ENCODE measurements at places on chromosomes 16 and 17.
A peak's percentile ranks its signal among the peaks of the same experiment; 100 is the strongest.

- DNase-seq, result no peak
Observed at GRCh38 chr17:36214918-36215317, 4.1 kb downstream of the CCL4L2 start.

DNA sequence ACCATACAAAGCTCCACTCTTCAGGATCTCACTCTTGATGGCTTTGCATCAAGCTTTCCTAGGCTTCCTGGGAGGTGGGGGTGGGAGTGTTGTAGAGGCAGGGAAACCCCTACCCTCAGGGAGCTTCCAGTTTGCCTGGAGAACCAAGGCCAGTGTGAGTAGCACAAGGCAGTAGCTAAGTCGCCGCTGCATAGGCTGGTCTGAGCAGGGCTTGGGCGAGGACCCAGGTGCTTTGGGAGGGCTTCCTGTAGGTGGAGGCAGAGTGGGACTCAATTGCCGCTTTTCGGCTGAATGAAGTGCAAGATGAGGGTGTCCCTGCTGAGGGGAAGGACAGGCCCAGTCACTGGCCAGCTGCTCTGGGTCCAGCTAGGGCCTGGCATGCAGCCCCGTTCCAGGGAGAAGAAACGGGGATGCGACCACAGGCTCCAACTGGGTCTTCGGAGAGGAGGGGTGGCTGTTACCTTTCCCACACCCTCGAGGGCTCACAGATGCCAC is 3.9 kb downstream of the CD79B start:
- DNase-seq, result no peak

GRCh38 chr17:2703606-2704005 is 8.0 kb downstream of the CLUH start:
- no peak for DNase-seq

DNA sequence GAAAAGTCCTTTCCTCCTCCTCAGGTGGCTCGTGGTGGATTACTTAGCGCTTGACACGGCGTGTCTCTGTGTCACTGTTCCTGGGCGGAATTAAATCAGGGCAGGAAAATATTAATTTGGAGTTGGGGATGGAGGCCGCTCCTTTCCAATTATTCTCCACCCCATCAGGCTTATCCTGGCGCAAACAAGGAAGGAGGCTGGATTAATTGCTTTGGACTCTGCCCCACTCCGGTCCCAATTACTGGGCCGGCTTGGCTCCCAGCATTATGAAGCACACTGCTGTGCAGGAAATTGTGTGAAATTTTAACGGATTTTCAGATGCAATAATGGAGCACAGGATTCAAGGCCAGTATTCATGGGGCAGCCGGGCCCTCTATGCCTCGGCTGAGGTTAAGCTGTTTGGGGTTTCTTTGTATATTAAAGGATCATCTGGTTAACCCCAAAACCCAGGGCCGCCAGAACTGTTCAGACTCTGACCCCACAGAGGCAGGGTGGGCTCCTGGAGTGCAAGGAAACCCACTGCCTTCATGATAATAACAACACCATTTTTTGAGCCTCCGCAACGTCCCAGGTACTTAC is 87.8 kb downstream of the MRM1 start:
- no peak for DNase-seq

DNA sequence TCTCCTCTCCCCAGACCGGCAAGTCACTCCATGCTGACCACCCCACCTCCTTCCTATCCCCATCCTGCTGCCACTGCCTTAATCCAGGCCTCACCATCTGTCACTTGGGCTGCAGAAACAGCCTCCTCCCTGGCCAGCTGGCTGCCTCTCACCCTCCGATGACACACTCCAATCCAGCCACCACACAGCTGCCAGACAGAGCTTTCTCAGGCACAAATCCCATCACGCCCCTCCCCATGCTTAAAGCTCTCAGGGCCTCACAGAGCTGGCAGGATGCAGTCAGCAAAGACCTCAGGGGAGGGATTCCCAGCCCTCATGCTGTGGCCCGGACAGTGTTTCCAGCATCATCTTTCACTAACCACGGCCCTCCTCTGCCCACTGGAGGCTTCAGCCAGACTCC is 13.7 kb downstream of the CAMKK1 start:
- DNase-seq, result peak; percentile 78

DNA sequence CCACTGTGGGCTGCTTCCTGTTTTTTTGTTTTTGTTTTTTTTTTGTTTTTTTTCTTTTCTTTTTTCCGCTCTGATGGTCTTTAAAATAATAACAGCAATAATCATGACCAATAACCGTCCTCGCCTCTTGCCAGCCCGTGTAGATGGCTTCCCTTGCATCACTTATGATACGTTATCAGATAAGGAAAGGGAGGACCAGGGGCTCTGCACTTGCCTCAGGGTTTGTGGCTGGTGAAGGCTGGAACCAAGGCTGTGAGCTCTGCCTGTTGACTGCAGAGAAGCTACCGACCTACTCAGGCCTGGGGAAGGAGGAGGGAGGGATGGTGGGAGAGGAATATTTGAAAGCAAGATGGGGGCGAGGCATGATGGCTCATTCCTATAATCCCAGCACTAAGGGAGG is 114.0 kb upstream of the SDK2 start:
- no peak for DNase-seq

DNA sequence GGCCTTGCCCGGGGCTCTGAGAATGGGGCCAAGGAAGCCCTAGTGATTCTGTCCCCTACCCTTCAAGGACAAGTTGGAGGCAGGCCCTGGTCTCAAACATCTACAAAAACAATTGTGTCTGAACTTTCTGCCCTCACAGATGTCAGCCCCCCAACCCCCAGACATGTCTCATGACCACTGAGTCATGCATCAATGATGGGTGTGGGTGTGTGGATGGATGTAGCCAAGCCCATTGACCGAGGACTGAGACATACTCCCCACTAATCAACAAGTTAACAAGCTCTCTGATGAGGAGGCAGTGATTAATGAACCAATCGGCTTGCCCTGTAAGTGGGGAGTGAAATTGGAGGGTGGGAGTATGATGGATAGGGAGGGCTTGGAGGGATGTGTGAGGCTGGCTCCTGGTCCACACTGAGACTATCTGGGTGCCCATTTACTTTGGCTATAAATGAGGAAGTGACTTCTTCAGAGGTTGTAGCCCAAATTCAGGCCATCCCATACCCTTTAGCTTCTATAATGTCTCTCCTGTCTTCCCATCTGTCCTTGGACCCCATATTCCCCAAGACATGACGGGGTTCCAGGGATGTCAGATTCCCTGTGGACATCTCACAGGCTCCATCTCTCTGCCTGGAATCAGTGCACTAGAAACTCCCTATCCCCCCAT is 97.1 kb upstream of the TMEM97 start:
- DNase-seq, result no peak

DNA sequence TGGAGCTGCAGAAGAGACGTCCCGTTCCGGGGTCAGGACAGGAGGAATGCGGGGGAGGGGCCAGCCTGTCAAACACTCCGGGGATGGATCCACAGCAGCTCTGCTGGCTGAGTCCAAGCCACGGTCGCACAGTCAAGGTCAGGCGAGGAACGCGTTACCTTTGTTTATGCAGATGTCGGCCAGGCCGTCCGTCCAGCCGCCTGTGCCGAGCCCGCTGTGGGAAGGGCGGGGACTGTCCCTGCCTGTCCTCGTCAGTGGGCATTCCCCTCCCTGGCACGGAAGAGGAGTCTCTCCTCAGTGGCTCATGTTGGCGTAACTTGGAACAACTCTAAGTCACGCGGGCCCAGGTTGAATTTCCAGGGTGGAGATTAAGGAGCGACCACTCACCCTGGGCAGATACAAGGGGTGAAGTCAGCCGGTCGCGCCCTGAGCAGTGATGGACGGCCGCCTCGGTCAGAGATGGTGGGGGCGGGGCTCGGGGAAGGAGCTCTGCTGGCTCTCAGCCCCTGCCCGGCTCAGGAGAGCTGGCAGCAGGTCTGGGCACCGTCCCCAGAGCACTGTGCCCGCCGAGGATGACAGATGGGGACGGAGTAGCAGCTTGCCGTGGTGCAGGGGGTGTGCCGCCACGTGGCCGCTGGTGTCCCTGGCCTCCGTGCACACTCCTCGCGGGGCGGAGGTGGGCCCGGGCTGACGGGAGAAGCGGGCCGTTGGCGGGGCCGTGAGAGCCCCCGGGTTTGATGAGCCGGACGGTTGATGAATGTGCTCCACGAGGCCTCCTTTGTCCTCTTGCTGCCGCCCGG is 7.3 kb downstream of the CACNA1H start:
- peak; percentile 64 for DNase-seq

- no peak for DNase-seq
Observed at GRCh38 chr17:59432657-59433056, 101.2 kb downstream of the YPEL2 start.

DNA sequence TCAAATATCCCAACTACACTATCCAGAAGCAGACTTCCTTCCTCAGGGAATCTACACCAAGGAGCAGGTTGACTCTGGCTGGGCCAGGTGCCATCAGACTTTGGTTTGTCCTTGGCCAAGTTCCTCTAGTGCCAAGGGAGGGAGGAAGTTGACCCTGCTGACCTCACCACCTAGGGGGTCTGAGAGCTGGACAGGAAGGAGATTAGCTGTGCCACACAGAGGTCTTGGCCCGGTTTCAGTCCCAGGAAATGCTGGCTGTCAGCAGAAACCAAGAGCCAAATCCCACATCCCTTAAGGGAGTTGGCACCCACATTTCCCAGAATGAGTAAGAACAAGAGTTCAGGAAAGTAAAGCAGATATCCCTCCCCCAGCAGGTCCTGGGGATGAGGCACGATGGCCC is 178.2 kb downstream of the SALL1 start:
- no peak for DNase-seq

- DNase-seq, result no peak
Observed at GRCh38 chr16:74577882-74578366, 29.0 kb downstream of the GLG1 start.

GRCh38 chr16:88856122-88856827 is 472 bp downstream of the GALNS start:
- no peak for DNase-seq

DNA sequence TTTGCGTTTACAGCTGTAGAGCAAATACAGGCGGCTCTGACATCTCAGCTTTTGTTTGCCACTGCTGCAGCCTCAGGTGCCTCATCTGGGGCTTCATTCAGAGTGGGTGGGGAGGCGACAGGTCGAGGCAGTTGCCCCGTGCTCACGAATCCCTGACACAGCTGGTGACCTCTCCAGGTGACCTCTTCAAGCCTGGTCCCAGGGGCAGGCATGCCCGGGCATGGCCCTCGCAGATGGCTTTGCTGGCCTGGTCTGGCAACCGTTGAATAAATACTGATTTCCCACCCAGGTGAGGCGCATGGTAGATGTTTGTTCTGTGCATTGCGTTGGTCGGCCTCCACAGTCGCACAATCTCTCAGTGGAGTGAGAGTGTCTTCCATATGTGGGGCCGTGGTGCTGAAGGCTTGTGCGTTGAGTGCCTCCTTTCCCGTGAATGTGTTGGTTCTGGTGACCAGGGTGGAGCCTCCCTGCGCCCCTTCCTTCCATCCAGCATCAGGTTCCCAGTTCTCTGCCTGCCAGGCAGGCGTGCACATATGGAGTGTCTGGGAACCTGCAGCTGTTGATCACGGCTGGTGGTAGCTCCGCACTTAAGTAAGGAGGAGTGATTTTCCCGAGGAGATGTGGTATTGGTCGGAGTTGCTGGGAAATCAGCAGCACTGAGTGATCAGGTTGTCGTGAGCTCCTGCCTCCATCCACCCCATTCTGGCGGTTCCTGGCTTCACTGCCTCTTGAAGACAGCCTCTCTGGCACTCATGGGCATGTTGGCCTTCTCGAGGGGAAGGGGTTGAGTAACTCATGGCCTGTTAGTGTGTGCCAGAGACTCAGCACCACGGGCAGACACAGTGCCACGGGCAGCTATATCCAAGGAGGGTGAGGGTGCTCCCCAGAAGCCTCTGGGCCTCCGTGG is 149.7 kb downstream of the RPTOR start:
- no peak for DNase-seq

DNA sequence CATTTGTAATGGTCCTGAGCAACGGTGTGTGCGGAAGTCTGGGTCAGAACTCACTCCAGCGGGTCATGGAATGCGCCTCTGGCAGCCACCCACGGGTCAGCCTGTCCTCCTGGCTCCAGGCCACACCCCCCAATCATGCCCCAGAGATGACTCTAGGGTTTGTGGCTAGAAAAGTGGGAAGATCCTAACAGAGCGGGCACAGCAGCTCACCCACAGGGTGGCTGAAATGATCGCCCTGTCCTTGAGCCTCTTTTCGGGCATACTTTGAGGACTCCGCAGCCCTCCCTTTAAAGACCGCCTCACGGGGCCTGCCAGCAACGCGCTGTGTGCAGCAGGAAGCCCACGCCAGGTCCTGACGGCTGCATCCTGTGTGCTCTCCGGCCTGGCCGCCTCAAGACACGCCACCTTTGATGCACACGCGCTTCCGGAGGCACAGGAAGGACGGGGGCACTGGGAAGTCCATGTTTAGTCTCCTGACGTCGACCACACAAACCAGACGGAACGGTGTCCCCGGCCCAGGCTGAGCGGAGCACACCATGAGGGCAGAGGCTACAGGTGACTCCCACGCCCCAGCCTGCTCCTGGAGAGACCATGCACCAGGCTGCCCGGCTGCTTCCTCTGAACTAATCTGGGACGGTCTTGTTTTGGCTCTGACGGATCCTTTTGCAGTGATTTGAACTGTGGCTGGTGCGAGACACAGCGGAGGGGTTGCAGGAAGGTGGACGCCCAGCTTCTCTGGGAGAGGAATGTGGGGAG is 92.9 kb downstream of the TBC1D16 start:
- no peak for DNase-seq

GRCh38 chr16:87938412-87938949 is 2.2 kb upstream of the CA5A start:
- no peak for DNase-seq

GRCh38 chr17:37187262-37187661 is 188.5 kb upstream of the C17orf78 start:
- no peak for DNase-seq

GRCh38 chr17:64231567-64232141 is 31.4 kb downstream of the TEX2 start:
- DNase-seq, result no peak

DNA sequence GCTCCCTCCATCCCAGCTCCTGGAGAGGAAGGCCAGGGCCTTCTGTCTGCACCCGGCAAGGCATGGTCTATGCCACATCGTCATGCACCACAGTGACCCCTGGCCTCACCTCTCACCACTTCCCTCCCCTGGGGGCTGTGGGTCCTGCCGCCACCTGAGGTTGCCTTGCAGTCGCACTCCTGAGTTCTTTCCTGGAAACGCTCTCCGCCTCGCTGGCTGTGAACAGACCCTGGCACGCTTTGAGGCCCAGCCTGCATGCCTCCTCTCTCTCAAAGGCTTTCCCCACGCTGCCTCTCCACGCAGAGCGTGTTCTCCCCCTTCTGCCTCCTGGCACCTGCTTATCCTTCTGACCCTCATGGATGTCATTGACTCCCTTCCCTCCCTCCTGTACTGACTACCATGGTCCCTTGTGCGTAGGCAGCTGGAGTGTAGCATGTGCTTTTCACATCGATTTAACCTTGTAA is 45.4 kb downstream of the SEC14L1 start:
- DNase-seq, result peak; percentile 63

GRCh38 chr16:20042848-20043247 is 30.8 kb downstream of the GPR139 start:
- DNase-seq, result no peak

- no peak for DNase-seq
Observed at GRCh38 chr16:65543781-65544740, 422.2 kb upstream of the CDH11 start.
